ENCODE measurements at places on chromosomes 7 and 10. TPM values are rescaled to one million over a fixed set of nuclear protein-coding genes. Genes with fewer than 3 reads are reported as not detected.

Gene TMEM72
- total RNA-seq, result 9.5 TPM

Gene WNT2
- total RNA-seq, result not detected

Gene SHOC2
- total RNA-seq, result 57.3 TPM

Gene MOGAT3
- 44.8 TPM for total RNA-seq

Gene URGCP
- 54.5 TPM for total RNA-seq

DNA sequence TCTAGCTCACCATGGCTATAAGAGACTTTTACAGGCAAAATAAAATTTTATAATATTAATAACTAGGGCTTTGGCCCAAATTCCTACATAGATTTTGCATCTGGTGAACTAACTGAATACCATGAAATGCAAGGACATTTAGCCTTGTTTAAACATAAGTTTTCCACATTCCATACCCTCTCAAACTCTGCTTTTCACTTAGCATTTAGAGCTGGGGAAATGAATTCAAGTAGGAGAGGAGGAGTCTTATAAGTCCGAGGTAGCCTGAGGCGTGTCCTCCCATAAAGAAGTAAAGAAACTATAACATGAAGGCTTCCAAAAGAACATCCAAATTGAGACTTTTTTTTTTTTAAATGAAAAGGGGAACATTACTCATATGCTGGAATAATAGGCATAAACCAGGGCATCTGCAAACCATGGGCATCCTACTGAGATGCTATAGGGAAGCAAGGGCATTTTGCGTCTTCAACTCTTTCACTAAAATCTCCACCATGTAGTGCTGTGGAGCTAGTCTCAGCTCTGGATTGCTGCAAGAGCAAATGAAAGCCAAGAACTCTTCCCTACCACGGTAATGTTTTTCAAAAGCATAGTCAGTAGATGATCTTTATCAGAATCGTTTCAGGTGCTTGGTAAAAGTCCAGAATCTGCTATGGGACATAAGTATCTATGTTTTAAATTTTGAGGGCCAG is 79.1 kb downstream of the PALS2 start:
- no peak for DNase-seq

- no peak for DNase-seq
These were observed 221.5 kb upstream of the CELF2 start for GRCh38 chr10:10796061-10796773.

DNA sequence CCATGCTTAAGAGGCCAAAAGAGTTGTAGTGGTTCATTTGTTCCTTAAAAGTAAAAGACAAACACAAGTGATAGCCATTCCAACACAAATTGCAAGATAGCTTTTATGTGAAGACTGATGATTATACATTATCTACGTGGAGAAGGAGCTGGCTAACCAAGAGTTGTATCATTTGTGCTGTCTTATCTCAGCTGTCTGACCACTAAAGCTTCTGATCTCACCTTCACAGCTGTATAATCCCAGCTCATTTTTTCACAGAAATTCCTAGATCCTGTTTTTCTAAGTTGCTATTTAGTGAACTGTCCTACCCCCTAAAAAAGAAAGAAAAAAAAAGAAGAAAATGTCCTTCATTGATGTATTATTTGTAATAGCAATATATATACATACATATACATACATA is 9.8 kb downstream of the USP6NL start:
- DNase-seq, result no peak

DNA sequence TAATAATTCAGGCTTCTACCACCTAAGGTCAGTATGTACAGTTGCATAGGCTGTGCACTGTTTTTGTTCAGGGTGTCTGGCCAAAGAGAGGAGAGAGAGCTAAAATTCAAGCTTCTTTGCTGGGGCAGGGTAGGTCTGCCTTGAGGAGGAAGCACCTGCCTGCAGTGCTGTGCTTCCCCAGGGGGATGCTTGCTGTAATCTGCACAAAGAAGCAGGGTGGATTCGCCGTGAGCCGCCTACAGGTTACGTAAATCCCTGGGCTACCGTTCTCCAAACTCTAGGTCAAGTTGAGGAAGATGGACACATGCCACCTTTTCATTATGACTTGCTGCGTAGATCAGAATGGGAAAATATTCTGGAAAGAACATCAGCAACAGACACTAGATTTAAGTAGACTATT is 543.3 kb downstream of the TNS3 start:
- no peak for DNase-seq

DNA sequence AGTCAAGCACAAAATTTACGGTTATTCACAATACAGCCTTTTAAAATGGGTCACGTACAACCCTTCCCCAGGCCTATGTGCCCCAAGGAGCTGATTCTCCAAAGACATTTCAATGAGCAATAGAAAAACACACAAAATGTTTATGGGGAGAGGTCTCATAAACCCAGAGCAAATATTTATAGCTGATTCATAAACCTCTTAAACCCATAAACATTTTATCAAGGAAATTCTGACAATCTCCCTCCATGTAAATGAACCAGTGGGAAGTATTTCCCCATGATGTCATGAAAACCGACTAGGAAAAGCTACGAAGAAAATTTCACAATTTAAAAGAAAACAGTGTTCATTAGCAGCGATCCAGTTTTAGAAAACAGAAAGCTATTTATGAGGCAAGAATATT is 36.0 kb downstream of the SFMBT2 start:
- DNase-seq, result no peak

GRCh38 chr10:15088428-15089261 is at the start of gene ACBD7:
Gene ACBD7 (minus strand): TSS chr10:15088776. CDS start chr10:15088728, 48 bp downstream.
- DNase-seq, result peak; percentile 80

GRCh38 chr10:35889226-35889625 is 247.1 kb upstream of the FZD8 start:
- DNase-seq, result peak; percentile 30

DNA sequence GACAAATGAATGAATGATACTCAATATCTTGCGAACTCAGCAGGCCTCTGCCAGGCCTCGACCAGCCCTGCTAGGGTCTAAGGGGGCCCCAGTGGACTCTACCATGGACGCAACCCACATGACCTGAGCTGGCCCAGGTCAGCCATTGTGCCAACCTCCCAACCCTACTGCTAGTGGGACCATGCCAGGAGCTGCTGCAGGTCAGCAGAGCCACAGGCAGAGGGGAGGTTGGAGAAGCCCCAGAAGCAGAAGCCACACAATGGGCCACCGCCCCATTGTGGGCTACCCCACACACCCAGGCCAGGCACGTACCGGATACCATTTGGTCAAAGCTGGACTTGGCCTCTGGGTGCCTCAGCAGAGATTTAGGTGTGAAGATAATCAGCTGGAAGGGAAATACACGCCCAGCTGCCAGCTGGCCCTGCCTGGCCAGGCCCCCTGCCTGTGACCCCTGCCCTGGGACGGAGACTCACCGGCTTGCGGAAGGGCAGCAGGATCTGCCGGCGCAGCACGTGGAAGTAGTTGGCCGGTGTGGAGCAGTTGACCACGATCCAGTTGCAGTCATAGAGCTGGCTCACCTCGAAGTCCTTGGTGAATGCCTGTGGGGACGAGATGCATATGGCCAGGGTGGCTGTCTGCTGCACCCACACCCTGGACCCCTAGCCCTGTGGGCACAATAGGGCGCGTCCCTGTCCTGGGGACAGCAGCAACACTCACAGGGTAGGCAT is 24.5 kb downstream of the OGDHL start:
- DNase-seq, result no peak

- no peak for DNase-seq
These were observed 69.1 kb downstream of the MEST start for GRCh38 chr7:130560972-130561371.

- DNase-seq, result no peak
These were observed 78.7 kb downstream of the GATA3 start for GRCh38 chr10:8133146-8133545.

- no peak for DNase-seq
These were observed 101.9 kb downstream of the ELMO1 start for GRCh38 chr7:37346761-37347160.

- DNase-seq, result no peak
These were observed 923.6 kb downstream of the GATA3 start for GRCh38 chr10:8978100-8978499.

- no peak for DNase-seq
These were observed 72.1 kb downstream of the WNT2 start for GRCh38 chr7:117250801-117251200.

- DNase-seq, result peak; percentile 57
These were observed at the start of gene URGCP for GRCh38 chr7:43906331-43907010. Gene URGCP (minus strand): TSS chr7:43906596. CDS start chr7:43906575, 21 bp downstream.

DNA sequence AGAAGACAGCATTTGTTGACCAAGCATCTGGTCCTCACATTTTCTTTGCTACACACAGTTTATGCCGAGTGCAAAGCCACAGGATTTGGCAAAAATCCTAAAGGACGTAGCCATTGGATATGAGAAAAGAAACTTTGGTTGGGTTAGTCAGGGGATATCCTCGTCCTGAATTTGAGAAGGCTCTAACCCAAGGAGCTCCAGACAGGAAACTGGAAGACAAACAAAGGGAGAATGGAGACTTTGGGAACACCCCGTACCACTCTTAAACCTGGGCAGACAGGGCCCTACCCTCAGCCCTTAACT is 146.6 kb upstream of the FRMD4A start:
- no peak for DNase-seq

DNA sequence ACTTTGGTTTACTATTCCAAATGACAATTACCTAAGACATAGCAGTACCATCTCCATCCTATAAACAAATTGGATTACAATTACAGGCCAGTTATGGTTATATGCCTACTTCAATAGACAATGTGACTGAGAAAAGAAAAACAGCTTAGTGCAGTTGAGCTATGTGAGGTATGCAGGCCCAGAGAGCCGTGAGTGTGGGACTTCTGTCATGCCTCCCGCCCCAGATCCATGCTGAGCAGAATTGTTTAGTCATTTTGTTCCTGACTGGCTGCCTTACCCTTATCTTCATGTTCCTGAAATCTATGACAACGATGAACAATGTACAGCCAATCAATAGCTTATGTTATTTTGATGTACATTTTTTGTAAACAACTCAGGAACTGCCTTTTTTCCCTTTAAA is 21.7 kb downstream of the LARP4B start:
- no peak for DNase-seq

- no peak for DNase-seq
These were observed 70.7 kb downstream of the ZNF92 start for GRCh38 chr7:65444205-65444842.

GRCh38 chr10:71630168-71630567 is 89.4 kb downstream of the C10orf105 start:
- no peak for DNase-seq

DNA sequence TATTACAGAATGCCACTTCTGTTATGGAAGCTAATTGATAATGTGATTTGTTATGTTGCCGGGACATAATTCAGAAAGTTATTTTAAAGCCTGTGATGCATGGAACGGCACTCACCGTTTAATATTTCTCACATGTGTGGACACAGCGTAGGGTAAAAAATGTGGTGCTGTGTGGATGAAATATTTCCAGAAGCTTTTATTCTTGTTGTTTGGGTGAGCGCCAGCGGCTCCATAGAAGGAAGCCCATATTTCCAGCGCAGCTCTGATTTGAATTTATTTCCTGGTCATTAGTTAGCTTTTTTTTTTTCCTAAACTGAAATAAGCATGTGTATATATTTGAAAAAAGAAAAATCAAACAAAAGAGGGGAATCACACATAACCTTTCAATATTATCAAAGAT is 20.2 kb upstream of the NKX6-2 start:
- no peak for DNase-seq
